GM12864 (cell line): ENCODE measurements at places on chromosomes 12 and 14.

DNA sequence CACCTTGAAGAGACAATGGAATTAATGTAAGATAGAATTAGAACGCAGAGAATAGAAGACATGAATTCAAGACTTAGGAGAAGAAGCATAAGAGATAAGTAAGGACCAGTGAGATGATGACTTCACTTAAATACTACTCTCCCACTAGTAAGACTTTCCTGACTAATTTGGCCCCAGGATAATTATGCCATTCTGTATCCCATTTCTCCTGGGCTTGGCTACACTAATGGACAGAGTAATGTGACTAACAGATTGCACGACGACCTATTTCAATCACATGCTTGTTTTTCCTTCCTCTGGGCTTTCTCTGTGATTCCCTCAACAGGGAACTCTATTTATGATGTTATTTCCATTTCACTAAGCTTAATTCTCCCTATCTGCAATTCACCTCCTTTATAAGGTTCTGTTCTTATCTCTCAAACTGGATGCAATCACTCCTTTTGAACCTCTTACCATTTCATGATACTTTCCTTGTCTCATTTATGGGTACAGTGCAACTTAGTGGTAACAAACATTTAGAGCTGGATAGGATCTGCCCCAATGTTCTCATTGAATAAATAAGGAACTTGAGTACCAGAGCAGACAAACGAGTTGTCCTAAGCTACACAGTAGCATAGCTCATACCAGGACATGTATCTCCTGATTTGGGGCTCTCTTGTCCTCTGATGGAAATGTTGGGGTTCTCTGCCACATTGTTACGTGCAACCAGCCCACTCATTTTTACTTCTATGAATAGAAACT lies 102.7 kb downstream of the BTG1 start:
- no peak for DNase-seq

- DNase-seq: no peak
These were observed 187.7 kb downstream of the PHETA1 start for GRCh38 chr12:111181143-111181726.

GRCh38 chr14:52068615-52069306 lies at the start of gene NID2:
NID2 (minus strand) TSS chr14:52069059; CDS start chr14:52068994, 65 bp downstream.
- no peak for DNase-seq

GRCh38 chr14:24177041-24177825 lies 5.4 kb downstream of the REC8 start:
- no peak for DNase-seq

DNA sequence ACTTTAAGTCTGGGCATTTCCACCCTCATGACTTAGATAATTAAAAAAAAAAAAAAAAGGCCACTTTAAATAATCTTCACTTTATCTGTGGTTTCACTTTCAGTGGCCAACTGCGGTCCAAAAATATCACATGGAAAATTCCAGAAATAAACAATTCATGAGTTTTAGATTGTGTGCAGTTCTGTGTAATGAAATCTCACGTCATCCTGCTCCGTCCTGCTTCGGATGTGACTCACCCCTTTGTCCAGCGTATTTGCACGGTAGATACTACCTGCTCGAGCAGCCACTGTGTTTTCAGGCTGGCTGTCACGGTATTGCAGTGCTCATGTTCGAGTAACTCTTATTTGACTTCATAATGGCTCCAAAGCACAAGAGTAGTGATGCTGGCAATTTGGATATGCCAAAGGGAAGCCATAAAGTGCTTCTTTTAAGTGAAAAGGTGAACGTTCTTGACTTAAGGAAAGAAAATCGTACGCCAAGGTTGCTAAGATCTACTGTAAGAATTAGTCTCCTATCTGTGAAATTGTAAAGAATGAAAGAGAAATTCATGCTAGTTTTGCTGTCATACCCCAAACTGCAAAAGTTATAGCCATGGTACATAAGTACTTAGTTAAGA lies 2.4 kb downstream of the E2F7 start:
- DNase-seq: peak; percentile 60

DNA sequence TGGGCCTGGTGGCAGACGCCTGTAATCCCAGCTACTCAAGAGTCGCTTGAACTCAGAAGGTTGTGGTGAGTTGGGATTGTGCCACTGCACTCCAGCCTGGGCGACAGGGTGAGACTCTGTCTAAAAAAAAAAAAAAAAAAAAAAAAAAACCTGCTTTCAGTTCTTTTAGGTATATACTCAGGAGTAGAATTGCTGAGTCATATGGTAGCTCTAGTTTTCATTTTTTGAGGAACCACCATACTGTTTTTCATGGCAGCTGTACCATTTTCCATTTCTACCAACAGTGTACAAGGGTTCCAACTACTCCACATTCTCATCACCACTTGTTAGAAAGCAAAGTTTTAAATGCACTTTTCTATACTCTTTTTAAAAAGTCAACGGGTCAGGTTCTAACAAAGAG lies 119.8 kb downstream of the DPF3 start:
- no peak for DNase-seq

DNA sequence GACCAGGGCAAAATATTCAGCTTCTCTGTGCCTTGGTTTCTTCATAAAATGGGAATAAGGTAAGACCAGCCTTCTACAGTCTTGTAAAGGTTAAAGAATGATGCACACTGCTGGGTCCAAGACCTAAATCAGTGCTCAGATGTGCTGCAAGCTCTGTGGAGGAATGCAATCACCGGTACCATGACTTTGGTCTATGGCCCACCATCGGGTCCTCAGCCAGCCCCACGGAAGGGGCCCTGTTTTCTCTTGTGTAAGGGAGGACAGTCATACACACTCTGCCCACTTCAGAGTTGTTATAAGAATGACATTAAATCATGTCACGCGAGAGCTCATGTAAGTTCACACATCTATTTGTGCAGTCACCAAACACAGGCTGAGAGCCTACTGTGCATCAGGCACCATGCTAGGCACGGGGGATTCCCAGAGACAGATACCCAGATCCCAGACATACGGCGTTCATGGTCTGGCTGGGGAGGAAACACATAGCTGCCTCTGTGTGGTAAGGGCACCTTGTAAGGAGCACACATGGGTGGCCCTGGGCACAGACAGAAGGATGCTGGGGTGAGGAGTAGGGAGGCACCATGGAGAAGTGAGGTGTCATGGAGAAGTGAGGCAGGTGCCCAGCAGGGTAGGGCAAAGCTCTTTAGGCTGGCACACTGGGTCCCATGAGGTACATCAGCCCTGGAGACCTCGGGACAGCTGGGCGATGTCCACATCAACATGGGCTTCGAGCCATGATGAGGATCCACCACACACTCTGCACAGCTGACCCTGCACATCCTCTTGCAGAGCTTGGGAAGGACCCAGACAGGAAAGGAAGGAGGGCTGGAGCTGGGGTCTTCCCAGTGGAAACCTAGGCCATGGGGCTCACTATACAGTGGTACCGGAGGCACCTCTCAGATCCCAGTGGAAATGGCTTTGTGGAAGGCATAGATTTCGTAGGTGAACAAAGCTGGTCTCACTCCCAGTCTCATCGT lies 190.4 kb upstream of the DIO3 start:
- DNase-seq: no peak

GRCh38 chr12:60834806-60835205 lies 1239.0 kb downstream of the SLC16A7 start:
- no peak for DNase-seq

GRCh38 chr12:6946033-6946919 lies 2.5 kb downstream of the C12orf57 start:
- no peak for DNase-seq

DNA sequence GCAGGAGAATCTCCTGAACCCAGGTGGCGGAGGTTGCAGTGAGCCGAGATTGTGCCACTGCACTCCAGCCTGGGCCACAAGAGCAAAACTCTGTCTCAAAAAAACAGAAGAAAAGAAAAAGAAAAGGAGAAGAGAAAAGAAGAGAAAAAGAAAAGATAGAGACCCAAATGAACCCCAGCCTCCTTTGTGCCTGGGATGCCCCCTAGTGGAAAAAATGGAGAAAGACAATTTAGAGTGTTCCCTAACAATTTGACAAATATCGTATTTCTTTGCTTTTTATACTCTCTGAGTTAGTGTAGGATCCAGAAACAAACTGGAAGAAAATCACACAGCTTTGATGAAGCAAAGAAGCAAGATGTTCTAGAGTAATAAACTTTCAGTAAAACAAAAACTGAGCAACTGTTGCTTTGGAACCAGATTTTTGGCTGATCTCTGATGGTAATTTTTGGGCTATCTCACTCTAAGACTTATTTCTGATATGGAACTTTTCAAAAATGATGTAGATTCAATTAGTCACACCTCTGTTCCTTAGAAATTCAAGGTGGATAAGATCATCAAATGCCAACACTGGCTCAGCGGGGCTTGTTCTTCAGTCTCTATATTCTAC lies 18.6 kb upstream of the PRKAB1 start:
- DNase-seq: no peak

GRCh38 chr12:112514926-112515642 lies 96.3 kb downstream of the PTPN11 start:
- no peak for DNase-seq

- DNase-seq: no peak
These were observed 455.6 kb downstream of the ZFP36L1 start for GRCh38 chr14:68337279-68337678.

- no peak for DNase-seq
These were observed 20.3 kb downstream of the FANCM start for GRCh38 chr14:45156067-45156466.

DNA sequence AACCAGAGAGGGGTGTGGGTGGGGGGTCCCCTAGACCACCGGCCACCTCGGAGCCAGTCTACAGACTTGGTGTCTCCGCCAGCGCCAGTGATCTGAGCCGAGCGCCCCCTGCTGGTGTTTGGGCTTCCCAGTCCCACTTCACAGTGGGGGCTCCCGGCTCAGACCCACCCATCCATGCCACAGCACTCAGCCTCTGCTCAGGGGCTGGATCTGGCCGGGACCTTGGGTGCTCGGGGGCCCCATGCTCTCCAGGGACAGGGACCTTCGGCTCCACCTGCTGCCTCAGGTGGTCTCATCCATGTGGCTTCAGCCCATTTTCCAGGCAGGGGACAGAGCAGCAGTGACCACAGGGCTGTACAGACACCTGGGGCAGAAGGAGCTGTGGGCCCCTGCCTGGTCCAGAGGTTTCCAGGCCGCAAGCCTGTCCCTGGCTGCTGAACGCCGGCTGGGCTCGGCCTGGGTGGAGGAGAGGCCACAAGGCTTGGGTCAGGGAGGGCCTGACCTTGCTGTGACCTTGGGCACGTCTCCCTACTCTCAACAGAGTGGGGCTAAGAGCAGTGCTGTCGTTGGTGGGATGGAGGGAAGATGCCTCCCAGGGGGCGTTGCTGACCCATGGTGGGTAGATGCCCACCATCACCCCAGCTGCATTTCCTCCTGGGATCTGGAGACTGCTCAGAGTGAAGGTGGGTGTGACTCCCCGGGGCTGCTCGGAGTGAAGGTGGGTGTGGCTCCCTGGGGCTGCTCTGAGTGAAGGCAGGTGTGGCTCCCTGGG lies 86.3 kb downstream of the KIF26A start:
- no peak for DNase-seq

DNA sequence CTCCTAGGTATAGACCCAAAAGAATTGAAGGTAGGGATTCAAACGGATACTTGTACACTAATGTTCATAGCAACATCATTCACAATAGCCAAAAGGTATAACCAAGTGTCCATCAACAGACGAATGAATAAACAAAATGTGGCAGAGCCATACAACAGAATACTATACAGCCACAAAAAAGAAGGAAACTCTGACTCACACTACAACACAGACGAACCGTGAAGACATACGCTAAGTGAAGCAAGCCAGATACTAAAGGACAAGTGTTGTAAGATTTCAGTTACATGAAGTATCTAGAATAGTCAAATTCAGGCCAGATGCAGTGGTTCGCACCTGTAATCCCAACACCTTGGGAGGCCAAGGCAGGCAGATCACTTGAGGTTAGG lies 19.1 kb downstream of the CAMKK2 start:
- no peak for DNase-seq

DNA sequence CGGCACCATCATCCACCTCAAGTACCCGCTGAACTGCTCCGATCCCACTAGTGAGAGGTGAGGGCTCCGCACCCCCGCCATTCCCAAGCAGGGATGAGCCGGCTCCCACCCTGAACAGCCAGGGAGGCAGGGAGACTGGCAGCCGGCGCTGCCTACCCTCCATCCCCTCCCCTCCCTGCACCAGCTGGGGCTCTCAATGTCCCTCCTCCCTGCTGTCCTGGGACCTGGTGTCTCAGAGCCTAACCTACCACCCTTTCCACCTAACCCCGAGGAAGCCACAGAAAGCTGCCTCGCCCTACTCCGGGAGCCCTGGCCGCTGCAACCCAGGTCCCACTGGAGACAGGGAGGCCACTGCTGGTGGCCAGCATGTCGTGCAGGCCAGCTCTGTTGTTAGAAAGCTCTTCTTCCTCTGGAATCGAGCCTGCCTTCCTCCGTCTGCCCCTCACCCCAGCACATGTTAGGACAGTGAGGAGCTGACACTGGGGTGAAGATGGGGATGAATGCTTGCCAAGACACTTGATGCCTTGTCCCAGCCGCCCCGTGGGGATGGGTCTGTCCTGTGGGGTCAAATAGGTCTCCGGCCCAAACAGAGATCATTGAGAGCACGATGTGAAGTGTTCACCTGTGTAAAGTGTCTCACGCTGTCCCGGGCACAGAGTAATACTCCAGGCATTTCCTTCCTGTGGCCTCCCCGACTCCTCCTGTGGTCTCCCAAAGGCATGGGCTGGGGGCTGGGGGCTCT lies 1.1 kb downstream of the PTPN6 start:
- DNase-seq: no peak

GRCh38 chr12:64670019-64670418 lies 59.7 kb downstream of the RASSF3 start:
- no peak for DNase-seq

- DNase-seq: no peak
These were observed 340.4 kb downstream of the SLC6A15 start for GRCh38 chr12:84572196-84572595.

DNA sequence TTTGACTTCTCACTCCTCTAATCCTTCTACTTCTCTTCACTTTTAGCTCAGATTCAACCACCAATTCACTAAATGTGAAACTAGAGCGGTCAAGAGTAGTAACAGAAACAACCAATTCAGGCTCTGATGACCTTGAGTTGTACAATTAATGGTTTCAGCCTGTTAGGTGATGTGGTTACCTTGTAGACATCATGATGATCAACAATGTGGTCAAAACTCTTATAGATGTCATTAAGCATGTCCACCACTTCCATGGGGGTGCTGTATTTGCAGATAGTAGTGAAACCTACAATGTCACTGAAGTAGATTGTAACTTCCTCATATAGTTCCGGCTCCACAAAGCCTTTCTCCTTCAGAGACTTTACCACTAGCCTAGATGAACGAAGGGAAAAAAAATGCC lies 54.1 kb upstream of the PLBD1 start:
- DNase-seq: peak; percentile 70
